Suppressor macrophage (primary cell): ENCODE measurements at places on chromosomes 6 and 20.

GRCh38 chr6:75611702-75612375 lies 10.2 kb downstream of the SENP6 start:
- no peak for DNase-seq

DNA sequence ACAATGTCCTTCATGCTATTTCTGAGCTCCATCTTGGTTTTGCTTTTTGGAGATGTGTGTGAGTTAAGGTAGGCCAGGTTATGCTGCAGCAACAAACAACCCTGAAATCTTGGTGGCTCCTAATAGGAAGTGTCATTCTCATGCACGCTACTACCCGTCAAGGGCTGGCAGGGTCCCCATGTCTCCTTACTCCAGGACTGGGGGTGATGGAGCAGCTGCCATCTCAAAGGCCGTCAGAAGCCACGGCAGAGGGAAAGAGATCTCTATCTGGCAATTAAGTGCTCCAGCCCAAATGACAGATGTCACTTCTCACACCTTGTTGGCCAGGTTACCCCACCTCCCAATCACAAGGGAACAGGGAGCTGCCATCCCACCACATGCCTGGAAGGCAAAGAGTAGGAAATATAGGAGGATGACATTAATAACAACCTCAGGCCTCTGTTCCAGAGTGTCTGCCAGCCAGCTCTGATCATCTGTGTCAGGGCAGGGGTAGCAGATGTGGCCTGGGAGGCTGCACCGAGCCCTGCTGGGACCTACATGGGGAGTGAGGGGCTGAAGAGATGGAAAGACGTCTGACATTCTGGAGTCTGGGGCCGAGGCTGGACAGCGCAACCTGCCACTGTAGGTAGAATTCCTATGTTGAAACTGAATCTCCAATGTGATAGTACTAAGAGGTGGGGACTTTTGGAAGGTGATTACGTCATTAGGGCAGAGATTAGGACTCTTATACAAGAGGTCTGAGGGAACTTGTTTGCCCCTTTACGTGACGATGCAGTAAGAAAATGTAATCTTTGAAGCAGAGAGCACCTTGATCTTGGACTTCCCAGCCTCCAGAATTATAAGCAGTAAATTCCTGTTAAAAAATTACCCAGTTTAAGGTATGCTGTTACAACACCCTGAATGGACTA lies 4.8 kb upstream of the SDCBP2 start:
- DNase-seq: no peak

- DNase-seq: no peak
Observed at GRCh38 chr20:33645072-33645358, 17.1 kb upstream of the C20orf144 start.

GRCh38 chr6:87789198-87789899 lies 87.3 kb upstream of the AKIRIN2 start:
- DNase-seq: peak; percentile 91

DNA sequence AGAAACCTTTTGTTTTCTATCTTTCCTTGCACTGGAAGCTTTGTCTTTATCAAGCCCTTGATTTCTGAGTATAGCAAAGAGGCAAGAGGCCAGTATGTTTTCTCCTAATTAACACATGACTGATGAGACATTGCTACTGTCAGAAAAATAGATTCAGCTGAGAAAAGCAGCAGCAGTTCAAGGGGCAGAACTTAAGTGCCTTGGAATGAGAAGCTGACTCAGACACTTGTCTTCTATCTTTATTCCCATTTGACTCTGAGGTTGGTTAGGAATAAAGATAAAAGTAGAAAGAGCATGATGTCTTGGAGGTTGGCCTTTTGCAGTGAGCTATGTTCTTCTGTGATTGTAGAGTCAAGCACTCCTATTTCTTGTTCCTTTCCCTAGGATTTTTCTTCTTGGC lies 79.1 kb upstream of the MAN1A1 start:
- no peak for DNase-seq

DNA sequence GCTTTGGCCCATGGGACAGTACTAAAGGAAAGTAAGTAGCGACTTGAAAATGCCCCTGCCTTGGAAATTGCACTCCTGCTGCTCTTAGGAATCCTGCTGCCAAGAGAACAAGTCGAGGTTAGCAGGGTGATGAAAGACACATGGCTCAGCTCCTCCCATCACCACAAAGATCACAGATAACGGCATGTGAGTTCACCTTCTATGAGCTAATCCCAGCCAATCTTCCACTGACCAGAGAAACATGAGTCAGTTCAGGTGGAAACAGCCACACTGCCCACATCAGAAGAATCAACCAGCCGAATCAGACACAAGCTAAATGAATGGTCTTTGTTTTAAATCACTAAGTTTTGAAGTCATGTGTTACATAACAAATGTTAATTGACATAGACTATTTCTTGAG lies 106.3 kb downstream of the PRKN start:
- DNase-seq: no peak

DNA sequence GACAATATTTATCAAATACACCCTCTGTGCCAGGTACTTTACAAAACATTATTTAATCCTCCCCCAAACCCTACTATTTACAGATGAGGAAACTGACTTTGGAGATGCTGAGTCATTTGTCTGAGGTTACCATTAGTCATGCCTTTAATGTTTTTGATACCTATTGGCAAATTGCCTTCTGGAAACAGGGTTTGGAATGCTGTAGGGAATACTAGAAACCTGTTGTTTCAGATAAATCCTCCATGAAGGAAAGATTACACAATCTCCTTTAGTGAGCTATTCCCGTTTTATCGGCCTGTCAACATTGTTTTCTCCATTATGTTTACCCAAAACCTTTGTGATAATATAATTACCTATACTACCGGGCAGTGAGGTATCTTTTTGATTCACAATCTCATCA lies 93.6 kb upstream of the ADGRF1 start:
- DNase-seq: no peak

GRCh38 chr6:108435391-108435790 lies 125.3 kb upstream of the FOXO3 start:
- no peak for DNase-seq

GRCh38 chr6:548517-548916 lies 108.4 kb downstream of the HUS1B start:
- DNase-seq: no peak

DNA sequence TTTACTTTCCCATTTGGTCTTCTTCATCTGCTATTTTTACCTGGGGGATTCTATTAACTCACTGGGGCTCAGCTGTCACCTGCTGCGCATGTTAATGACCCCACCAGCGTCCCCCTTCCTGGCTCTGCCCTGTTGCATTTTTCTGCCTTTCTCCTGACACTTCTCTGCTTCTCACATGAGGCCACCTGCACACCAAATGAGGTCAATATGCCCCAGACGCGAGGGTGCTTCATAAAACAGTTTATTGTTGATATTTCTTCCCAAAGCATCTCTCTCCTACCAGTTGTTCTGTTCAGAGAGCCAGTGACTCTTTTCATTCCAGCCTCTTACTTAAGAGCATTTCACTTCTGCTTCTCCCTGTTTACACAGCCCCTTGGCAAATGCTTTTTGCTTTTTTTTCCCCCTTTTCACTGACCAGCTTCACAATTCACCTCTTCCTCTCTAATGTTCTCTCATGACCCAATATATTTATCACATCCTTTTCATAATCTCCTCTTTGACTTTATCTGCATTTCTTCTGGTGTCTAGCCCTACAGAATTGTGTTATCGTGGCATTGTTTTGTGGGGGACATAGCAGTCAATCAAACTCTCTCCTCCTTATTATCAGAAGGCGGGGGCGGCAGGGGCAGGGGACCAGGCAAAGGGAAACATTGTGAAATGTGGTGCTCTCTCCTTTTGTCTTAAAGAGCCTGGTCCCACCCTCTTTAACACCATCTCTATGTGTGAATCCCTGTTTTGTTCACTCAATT lies 545.8 kb upstream of the CITED2 start:
- peak; percentile 37 for DNase-seq
